ENCODE measurements at places on chromosomes 11 and 22.

GRCh38 chr11:8315954-8316353, 52.3 kb upstream of the LMO1 start:
- no peak for DNase-seq

- no peak for DNase-seq
These were observed 1.7 kb upstream of the CHCHD10 start for GRCh38 chr22:23769321-23769965.

GRCh38 chr22:42342426-42343120, 72.1 kb upstream of the TCF20 start:
- no peak for DNase-seq

GRCh38 chr11:35629511-35629910, 11.3 kb downstream of the FJX1 start:
- no peak for DNase-seq

- DNase-seq: no peak
These were observed 1044.3 kb upstream of the RAG2 start for GRCh38 chr11:37642296-37642695.

DNA sequence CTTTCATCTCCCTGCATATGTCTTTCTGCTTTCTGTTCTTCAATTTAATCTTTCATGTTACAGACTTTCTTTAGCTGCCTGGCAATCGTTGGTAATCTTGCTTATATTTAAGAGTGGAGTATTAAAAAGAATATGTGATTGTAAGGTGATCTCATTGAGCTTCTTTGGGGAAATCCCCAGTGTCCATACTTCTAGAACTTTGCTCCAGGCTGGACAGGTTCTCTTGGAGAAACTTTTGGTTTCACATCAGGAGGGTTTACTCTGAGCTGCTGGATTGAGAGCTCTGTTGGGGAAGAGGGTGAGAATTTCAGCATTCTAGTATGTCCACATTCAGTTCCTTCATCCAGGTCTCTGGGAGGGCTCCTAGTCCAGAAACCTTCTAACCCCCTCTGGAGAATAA, 16.1 kb downstream of the LRRC75B start:
- no peak for DNase-seq

GRCh38 chr11:90845126-90845525, 622.3 kb upstream of the CHORDC1 start:
- no peak for DNase-seq

DNA sequence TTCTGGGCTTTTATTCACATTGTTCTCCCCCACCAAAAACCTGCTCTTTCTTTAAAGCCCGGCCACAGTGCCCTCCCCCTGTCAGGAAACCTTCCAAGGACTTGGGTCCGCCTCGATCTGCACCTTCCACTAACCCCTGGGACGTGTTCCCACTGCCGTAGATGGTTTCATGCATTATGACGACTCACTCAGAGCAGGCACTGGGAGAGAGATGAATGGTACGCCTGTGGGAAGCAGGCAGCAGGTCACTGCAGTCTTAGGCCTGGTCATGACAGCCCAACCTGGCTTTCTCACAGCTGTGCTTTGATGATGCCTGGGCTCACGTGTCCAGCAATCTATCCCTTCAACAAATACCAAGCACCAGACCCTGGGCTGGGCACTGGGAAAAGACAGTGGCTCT, 115.7 kb downstream of the WNT7B start:
- no peak for DNase-seq

- peak; percentile 59 for DNase-seq
These were observed 71.0 kb downstream of the JAM3 start for GRCh38 chr11:134139873-134140331.

GRCh38 chr22:37967637-37968451, 14.3 kb downstream of the POLR2F start:
- no peak for DNase-seq

DNA sequence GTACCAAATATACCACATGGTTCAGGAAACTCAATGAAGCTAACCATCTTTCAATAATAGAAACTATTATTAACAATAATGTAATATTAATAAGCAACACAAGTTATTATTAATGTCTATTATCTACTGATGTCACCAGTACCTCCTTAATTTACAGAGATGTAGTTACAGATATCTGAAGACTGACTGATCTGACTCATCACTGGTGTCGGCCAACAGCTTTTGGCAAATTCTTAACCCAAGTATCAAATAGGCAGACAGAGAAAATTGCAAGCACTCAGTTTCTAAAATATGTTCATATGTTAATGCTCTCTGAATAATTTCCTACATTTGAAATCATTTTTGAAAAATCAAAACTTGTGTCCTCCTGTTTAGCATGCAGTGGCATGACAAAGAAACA, 100.4 kb upstream of the DDI1 start:
- DNase-seq: no peak

DNA sequence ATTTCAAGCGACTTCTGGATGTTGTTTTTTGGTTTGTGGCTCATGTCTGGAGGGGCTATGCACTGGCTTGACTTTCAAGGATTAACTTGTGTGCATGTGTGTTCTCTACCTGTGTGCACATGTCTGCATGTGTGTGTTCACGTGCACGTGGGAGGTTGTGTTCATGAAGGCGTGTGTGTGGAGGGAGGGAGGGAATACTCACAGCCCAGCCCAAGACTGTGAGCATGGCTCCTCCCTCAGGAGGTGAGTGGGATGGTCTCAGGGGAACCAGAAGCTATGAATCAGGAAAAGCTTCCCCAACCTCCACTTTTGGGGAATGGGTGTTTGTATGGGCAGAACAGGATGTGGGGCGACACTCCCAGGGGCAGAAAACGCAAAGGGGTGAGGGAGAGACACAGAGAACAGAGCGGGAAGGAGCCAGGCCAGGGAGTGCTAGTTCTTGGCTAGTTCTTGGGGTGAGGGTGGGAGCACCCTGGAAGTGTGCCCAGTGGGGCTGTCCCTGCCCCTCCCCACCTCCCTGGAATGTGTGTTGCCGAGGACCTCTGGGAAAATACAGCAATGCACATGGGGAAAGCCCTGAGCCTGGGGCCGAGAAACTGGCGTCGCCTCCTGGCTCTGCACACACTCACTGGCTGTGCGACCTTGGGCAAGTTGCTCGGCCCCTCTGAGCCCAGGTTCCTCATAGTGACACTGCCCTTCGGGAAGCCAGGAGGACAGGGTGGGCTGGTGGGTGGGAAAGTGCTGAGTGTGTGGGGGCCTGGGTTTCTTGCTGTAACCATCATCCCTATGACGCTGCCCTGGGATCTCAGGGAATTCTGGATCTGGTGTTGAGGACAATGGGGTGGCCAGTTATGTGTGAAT, 16.9 kb upstream of the ALX4 start:
- no peak for DNase-seq

GRCh38 chr22:45317551-45318167, 7.9 kb downstream of the FAM118A start:
- DNase-seq: no peak

DNA sequence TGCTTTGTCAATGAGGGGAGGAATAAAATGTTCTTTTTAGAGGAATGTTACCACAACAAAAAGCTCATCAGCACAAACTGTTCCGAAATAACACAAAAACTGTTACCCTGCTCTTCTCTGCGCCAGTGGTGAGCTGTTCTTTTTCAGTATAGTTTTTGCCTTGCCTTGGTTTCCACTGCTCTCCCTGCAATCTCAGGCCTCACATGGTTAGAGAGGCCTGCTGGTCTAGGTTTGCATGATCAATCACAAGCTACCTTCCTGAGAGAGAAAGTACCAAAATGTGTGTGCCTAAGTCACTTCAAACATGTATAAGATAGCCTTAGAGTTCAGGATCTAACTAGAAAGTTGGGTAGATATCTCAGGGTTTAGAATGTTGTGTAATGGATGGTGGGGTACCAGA, 114.6 kb downstream of the STIM1 start:
- peak; percentile 38 for DNase-seq

DNA sequence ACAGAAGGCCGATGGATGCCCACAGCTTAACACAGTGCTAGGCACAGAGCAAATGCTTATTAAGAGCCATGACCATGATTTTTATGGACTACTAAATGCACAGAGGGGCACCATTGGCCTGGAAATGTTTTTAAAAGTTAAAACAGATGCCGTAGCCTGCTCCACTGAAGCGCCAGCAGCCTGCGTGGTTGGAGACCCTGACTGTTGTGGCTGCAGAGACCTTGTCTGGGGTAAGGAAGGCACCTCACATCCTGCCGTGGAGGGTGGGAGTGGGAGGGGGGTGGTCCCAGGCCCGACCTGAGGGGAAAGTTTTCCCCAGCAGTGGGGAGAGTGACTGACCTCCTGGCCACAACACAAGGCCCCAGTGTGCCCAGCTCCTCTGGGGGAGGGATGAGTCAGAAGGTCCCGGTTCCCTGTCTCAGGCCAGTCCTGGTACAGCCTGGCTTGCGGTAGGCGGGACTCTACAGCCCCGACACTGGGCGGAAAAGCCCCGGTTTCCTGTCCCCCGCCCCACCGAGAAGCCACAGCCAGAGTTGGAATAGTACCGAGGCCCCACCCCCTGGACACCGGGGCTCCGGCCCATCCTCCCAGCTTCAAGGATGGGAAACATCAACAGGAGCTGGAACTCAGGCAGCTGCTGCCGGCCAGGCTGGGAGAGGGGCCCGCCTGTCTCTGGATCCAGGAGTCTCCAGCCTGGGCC, 7.0 kb downstream of the CHST1 start:
- DNase-seq: peak; percentile 31

DNA sequence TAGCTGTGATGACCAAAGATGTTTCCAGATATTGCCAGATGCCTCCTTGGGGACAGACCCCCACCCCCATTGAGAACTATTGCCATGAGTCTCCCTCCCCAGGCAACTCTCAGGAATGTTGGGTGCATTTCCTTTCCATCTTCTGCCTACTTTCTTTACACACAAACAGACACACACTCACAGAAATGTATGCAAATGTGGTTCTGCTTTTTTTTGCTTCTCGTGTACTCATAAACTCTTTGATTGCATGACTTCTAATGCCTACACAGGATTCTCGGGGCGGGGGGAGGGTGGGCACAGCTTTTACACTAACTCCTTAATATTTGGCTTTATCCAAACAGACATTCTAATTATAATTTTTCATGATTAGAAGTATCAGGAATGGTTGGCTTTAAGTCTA, 53.3 kb upstream of the SUSD2 start:
- DNase-seq: no peak

DNA sequence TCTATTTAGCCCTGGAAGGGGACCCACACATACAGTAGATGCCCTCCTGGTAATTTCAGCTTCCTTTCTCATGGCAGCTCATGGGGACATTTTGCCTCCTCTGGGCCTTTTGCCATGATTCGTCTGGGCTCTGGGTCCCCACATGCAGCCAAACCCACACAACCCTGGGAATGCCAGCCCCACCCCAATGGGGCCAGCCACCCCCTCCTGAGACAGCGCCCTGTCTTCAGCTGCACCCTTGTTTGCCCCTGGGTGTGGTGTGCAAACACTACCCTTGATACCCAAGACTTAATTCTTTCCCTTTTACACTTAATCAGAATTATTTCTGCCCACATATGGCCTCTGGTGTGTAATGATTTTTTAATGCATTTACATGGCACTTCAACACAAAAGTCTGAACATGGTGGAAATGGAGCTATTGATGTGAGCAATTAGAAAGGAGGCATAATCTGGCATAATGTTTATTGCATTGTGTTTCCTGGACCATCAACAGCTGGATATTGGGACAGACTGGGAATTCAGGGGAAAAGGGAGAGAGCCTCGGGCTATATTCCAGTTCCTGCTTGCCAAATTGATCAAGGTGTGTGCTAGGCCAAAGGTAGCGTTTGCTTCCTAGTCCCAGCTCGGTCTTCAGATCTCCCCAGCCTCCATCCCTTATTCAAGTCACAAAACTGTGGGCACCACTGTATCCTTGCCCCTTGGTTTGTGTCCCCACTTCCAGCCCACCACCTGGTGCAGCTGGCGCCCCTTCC, 85.0 kb upstream of the ANO1 start:
- no peak for DNase-seq

DNA sequence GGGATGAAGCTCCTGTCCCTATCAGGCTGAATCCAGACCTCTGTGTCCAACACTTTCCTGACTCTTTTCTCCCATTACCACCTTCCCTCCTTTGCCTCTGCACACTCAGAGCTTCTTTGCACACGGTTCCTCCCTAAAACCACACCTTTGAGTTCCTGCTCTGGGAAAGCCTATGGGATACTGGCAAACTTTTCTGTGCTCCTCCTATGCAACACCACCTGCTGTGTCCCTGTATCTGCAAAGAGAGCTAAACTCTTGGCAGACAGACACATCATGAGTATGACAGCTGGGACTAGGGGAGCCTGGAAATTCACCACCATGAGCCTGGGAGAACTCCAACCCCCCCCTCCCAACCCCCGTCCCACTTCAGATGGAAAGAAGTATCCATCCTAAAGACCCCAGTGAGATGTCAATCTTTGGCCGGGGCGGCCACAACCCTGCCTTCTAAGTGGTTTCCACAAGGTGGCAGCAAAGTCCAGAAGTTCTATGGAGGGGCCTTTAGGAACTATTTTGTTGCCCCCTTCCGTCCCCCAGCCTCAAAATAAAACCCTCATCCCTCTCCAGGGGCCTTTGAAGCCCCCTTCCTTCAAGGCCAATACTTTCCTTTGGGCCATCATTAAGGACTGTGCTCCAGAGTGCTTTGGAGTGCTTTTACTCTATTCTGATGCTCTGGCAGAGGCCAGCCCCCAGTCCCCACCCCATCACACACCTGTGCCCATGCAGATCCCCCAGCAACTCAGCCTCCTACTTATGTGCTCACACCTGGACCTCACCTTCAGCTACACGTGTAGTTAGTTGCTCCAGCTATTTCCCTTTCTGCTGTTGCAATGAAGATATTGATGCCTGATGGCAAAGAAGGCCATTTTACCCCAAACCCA, 19.4 kb downstream of the HTR3A start:
- peak; percentile 46 for DNase-seq

DNA sequence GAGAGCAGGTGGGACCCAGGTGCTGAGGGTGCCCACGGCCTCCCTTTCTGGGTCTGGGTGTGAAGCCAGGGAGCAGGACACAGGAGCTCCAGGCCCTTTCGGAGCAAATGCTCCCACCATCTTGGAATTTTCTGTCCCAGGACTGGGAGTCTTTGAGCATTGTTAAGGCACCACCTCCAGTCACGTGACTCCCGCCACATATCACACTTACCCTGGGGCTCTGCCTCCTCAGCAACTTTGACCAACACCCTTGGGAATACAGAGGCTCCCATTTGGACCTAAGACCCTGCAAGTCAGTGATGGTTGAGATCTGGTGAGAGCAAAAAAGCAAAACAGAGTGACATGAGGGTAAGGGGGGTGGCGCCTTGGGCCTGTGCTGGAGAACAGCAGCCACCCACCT, 35.6 kb downstream of the GNAZ start:
- DNase-seq: no peak

GRCh38 chr11:117992136-117992535, 5.9 kb downstream of the IL10RA start:
- no peak for DNase-seq

- DNase-seq: no peak
These were observed 16.3 kb downstream of the GRAP2 start for GRCh38 chr22:39917197-39917643.

All from stimulated activated CD4-positive, alpha-beta T cell treated with anti-CD3 and anti-CD28 coated beads, Interleukin-15, amount 100 ng/mL, for 24 hours (primary cell).